ENCODE measurements at places on chromosomes 11 and 22.

DNA sequence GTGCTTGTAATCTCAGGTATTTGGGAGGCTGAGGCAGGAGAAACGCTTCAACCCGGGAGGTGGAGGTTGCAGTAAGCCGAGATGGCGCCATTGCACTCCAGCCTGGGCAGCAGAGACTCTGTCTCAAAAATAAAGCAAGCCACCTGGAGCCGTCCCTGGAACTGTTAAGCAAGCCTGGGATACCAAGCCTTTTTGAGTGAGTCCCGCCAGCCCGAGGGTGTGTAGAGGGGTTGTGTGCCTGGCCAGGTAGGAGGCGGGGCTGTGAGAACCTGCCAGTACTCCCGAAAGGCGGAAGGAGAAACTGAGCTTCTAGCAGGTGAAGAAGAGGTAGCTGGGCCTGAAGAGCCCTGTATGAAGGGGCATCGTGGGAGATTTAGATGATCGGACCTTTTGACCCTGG, 52.4 kb downstream of the TRIOBP start:
- no peak for DNase-seq

- DNase-seq: peak; percentile 96
Measured at GRCh38 chr11:2531277-2531986, 86.6 kb downstream of the KCNQ1 start.

GRCh38 chr11:27213232-27213660, 149.8 kb downstream of the CCDC34 start:
- no peak for DNase-seq

- no peak for DNase-seq
Measured at GRCh38 chr11:97332271-97332670, 942.5 kb downstream of the JRKL start.

DNA sequence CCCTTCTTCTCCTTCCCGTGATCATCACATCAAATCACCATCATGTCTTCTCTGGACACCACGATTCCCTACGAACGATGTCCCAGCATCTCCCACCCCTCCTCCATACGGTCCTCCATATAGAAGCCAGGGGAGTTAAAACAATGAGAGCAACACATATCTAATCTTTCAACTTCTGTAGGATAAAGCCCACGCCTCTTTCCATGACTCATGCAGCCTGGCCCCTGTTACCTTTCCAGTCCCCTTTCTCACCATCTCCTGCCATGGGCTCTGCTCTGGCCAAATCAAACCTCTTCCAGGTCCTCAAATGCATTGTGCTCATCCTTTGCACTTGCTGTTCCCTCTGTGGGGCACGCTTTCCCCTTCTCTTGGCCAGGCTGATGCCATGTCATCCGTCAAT, 23.6 kb downstream of the RPS6KA4 start:
- no peak for DNase-seq

DNA sequence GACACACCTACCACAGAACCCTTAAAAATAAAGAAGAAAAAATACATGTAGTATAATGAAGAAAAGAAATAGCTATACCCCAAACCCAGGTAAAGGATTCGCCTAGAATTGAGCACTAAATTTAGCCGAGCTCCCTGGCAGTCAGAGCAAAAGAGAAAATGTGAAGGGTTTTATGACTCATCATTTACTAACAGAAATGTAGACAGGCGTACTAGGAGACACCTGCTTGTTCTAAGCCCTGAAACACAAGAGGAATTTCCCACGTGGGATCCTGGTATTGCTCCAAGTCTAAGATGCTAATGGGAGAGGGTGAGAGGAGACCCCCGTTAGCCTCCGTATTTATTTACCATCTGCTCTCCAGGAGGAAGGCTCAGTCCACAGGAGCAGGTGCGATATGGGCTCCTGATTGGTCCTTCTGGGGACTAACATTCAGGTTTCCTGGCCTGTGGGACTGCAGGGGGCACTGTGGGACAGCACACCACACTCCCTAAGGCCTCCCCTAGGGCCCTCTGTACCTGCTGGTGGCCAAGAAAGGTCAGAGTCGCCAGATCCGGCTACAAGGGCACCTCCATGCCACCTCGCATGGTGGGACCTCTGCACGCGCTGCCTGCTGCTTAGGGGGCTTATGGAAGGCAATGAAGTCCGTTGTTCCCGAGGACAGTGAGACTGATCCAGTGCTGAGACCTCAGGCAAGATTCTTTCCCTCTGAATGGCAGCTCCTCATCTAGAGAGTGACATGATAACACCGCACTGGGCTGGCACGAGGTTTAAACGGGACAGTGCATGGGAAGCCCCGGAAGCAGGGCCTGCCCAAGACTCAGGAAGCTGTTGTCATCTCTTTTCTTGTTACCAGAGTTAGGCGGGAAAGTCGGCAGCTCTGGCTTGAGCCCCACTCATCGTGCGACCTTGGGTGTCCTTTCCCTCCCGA, 25.8 kb downstream of the KCNC1 start:
- DNase-seq: no peak

GRCh38 chr11:68050371-68050841, 11.6 kb downstream of the TCIRG1 start:
- no peak for DNase-seq

DNA sequence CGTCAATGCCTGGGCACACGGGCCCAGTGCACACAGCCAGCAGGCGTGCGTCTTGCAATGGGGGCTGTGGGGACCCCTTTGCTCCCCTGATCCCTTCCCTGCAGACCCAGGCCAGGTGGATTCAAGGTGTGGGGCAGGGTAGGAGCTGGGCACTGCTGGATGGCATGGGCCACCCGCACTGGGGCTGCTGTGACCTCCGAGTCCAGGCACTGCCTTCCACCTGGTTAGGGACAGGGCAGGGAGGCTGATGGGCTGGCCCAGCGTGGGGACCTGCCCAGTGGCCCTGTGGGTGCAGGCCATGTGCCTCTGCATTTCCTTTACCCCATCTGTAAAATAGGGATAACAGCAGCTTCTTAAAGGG, 22.9 kb downstream of the KCNQ1 start:
- no peak for DNase-seq

DNA sequence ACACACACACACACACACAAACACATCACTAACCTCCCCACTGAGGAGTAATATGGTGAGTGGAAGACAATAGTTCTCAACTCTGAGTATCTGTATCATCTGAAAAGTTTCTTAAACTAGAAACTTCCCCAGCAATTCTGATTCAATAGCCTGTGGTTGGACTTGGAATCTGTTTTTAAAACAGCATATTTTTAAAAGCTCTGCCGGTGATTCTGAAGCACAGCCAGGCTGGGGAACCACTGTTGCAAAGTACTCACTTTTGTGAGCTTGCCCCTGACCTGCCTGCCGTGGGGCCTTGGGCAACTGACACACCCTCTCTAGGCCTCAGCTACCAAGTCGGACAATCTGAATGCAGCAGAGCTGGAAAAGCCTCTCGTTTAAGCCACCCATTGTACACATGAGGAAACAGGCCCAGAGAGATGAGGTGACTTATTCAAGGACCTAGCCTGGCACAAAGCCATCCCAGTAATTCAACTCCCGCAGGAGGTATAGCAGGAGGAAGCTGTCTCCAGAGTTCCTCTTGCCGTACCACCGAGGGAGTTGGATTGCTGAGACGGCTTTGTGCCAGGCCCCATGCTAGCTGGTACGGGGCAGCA, 8.9 kb downstream of the SLC15A3 start:
- DNase-seq: no peak

DNA sequence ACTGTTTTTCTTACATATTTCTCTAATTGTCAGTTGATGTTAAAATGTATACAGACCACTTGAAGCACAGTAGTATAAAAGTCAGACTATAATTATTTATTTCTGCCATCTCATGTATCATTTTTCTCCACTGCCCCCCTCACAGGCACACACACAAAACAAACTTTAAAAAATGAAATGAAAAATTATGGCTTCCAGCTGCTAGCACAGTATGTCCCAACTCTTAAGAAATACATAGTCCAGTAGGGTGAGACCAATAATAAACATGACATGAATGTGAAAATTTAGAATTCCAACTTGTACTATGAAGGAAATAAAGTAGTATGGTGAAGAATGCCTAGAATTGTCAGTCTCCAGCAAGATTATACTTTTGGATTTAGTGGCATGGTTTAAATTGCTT, 1247.9 kb downstream of the JRKL start:
- DNase-seq: no peak

- DNase-seq: peak; percentile 32
Measured at GRCh38 chr11:129143335-129143734, 48.8 kb downstream of the ARHGAP32 start.

DNA sequence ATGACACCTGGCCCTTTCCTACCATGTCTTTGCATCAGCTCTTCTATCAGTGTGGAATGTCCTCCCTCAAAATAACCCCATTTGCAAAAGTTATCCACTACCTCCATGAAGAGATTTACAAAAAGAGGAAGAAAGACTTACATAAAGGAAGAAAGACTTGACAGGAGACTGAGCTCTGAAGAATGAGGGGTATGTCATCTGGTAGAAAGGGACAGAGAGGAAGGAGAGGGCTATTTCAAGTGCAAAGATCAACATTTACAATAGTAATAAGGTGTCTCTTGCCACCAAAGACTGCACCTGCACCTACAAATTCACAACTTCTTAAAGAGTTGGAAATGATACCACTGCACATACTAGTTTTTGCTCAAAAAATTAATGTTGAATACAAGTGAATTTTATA, 18.2 kb downstream of the PAK1 start:
- DNase-seq: no peak

DNA sequence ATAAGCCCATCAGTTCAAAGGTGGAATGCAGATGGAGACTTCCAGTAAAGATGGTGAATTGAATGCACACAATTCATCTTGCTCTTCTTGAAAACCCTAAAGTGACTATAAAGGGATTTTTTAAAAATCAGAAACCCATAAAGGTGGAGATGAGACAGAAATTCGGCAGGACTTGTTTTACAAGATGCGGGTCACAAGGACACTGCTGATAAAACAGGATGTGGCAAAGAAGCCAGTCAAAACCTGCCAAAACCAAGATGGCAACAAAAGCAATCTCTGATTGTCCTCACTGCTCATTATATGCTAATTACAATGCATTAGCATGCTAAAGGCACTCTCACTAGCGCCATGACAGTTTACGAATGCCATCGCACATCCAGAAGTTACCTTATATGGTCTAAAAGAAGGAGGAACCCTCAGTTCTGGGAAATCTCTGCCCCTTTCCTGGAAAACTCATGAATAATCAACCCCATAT, 137.1 kb downstream of the NECTIN1 start:
- no peak for DNase-seq

- no peak for DNase-seq
Measured at GRCh38 chr11:133015457-133015856, 516.8 kb downstream of the OPCML start.

GRCh38 chr11:11545285-11546275, 76.2 kb downstream of the GALNT18 start:
- DNase-seq: no peak

- no peak for DNase-seq
Measured at GRCh38 chr22:19776433-19777031, 16.0 kb downstream of the TBX1 start.

DNA sequence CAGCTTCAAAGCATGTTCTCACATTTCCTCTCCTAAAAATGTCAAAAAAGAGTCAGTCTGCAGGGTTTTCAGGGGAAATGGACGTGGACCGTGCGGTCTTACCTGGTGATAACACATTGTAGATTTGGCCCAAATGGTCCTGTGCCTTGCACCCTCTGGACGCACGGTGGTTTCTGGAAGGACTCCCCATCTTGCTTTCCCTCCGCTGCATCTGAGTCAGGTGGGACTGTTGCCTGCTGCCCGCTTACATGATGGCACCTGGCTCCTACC, 1290.1 kb downstream of the TBC1D22A start:
- DNase-seq: no peak

DNA sequence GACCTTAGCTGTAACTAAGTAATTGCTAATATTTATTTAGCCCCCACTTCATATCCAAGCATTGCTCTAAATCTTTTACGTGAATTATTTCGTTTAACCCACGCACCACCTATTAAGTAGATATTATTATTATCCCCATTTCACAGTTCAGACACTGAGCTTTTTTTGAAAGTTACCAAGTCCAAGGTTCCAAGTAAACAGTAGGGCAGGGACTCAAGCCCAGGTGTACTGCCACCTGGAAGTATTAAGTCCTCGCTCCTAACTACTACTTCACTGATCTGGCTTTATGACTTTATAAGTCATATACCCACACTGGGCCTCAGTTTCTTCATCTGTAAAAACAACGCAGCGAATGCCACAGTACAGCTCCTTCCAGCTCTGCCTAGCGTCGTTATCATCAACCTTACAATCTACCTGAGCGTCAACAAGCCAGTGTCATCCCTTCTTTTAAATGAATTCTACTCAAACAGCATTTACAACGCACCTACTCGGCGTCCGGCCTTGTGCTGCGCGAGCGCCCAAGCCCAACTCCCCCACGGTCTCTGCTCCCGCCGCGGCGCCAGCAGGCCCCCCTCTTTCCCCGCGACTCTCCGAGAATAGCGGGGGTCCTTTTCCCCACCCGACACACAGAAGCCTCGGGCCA, 624 bp downstream of the TMEM41B start:
- DNase-seq: no peak

DNA sequence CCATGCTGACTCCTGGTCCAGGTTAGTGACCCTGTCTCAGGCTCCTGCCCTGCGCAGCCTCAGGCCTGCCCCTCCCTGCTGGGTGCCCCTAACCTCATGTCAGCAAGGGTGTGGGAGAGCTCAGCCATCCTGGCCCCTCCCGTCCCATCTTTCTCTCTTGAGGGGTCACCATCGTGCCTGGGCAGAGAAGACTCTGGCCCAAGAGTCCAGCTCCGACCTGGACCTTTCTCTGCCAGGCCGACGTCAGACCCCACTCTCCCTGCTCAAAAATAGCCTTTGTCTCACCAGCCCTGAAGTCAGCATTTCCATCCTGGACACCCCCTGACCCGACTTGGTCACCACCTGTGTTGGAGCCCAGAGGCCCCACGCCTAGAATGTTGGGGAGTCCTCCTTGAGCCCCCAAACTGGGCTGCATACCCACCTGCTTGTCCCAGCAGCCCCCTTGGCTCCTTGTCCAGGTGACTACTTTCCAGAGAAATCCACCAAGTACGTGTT, 4.9 kb downstream of the SCGB1C1 start:
- DNase-seq: no peak

- no peak for DNase-seq
Measured at GRCh38 chr11:121894581-121894980, 221.4 kb downstream of the BLID start.

DNA sequence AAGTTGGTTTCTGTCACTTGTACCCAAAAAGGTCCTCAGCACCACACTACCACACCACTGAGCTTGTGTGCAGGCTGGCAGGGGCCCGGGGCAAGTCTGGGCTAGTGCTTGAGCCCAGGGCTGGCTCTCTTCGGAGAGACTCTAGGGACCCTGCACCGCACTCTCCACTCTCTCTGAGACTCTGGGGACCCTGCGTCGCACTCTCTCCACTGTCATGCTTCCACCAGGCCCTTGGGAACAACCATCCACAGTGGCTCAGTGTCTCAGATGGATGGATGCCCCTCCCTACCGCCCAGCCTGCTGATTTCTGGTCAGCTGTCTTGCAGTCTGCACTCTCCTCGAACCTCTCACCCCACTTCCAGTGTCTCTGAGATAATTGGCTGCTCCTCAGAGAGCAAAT, 2.0 kb upstream of the SBF1 start:
- no peak for DNase-seq

DNA sequence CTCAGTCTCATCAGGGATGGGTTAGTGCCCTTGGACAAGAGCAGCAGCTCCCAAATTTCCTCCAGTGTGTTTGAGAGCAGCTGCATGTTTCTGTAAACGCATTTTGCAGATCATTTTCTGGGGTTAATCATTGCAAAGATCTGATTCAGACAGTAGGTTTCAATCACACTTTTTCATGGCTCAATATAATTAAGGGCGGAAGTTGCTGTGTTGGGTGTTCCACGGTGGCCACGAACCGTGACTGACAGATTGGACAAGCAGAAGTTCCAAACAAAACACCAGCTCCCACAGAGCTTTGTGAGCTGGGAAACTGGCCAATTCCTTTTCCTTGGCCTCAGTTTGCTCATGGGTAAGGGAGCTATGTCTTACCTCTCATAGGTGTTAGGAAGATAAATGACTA, 8.4 kb upstream of the RASSF10 start:
- DNase-seq: no peak
